SW 1271 (cell line): ENCODE measurements at places on chromosomes 4 and X.

DNA sequence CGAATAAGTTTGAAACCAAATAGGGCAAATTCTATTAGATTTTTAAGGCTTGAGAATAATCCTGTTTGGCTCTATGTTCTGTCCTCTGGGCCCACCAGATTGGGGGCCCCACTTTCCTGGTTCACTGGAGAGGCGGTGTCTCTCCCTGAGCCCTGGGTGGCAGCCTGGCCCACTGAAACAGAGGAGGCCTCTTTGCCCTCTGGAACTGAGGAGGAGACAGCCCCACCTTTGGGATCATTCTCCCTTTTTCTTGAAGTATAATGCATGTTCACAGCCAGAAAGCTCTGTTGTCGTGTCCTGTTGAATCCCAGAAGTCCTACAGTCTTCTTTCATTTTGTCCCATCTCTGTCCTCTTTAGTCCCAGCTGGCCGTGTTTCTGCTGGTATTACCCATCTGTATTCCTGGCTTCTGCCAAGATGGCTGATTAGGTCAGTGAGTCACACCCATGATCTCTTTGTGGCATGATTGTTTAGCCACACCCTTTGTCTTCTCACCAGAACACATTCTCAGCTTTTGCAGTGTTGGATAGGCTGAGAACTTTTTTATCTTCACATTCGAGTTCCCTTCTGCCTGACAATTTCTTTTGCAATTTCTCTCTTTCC is 8.1 kb upstream of the TBC1D25 start:
- DNase-seq, result peak; percentile 13

- DNase-seq, result no peak
These were observed 1.9 kb downstream of the CXCL2 start for GRCh38 chr4:74097116-74097515.

DNA sequence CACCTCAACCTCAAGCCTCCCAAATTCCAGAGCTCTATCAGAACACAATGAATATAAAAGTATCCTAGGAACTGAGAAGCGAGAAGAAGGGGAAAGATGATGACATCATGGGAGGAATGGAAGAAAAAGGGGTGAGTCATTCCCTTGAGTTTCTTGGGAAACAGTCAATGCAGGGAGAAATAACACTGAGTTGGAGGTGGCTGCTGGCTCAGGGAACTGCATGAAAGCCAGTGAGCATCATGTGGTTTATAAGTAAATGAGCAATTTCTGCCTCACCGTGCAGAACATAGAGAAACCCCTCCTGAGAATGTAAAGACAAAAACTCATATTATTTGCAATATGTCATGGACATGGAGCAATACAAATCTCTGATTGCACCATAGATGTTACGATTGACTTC is 73.3 kb downstream of the SHOX start:
- no peak for DNase-seq

- DNase-seq, result no peak
These were observed 147.4 kb downstream of the CDS1 start for GRCh38 chr4:84730375-84730774.

GRCh38 chr4:127622921-127623796 is 9.6 kb upstream of the INTU start:
- DNase-seq, result no peak

- DNase-seq, result no peak
These were observed 61.7 kb downstream of the KANTR start for GRCh38 chrX:53155512-53156206.

DNA sequence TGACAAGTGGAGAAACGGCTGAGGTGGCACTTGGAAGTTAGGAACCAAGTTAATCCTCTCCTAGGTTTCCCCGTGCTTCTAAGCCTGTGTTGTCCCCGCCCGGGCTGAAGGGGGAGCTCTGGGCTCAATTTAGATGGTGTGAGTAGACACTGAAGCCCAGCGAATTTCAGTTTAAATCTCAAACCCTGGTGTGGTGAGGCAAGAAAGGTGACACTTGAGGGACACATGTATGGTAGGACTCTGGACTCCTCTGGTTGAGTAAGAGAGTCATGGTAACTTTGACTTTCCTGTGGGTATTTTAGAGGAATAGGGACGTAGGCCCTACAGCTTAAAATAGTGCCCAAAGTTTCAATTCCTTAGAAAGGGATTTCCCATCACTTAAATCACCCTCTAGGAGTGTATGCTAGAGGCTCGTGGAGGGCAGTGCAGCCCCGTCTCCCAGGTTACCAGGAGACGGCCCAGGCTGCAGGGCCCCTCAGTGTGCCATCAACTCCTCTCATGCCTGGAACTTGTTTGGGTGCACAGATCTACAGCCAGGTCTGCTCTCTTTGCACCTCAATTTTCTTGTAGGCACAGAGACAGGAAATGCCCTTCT is 24.0 kb downstream of the HAND2 start:
- DNase-seq, result no peak

- no peak for DNase-seq
These were observed 944.4 kb upstream of the GRID2 start for GRCh38 chr4:91359041-91360031.

DNA sequence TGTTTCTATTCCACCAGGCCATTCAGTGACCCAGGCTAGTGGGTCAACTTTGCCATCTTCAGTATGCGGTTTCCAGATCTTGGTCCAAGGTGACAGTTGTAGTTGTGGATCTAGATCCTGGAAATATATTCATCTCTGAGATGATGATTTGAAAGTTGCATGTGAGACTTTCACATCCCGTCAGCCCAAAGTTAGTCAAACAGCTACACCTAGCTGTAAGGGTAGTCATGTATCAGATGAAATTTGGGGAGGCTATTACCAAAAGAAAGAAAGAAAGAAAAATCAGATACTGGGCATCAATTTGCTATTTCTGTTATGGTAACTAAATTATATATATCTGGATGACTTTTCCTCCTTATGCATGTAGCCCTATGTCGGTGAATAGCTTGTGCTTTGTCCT is 259.4 kb upstream of the ARX start:
- DNase-seq, result no peak

DNA sequence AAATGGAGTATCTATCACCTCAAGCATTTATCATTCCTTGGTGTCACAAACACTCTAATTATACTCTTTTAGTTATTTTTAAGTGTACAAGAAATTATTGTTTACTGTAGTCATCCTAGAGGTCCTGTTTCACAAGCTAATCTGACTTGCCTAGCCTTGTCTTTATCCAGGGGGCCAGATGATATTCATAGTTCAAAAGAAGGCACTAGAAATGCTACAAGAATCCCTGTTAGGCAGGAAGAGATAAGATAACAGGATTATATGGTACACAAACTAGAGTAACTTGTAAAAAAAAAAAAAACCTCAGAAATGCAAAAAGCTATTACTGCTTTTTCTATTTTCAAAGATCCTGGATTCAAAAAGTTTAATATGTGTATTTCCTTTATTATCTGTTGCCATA is 95.8 kb downstream of the MBNL3 start:
- DNase-seq, result no peak
